ENCODE measurements at places on chromosomes 4 and X.

DNA sequence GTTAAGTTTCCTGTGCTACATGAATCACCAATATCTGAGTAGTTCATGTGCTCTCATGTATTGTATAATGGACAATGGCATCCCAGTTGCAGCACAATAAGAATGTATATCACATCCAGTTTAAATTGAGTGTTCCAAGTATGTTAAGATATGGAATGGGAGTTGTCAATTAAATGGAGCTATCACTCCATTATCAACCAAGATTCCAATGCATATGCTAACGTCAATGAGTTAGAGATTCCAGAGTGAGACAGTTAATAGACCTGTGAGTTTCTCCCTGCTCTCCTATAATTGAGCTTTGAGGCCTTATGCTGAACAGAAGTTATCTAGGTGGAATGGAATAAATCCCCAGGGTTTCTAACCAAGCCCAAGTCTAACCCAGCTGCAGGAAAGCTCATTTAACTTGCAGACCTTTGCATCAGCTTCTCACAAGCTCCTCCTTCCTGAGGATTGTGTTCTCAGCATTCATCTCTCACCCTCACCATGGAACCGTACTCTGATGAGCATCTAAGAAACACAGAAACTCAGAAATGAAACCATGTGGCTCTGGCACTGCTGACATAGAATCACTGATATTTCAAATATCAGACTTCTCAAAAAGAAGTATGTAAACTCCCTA, 84.8 kb downstream of the TIGD2 start:
- no peak for DNase-seq

- no peak for DNase-seq
These were observed 16.1 kb downstream of the BST1 start for GRCh38 chr4:15718959-15719358.

GRCh38 chrX:19723427-19723826, 164.0 kb downstream of the SH3KBP1 start:
- no peak for DNase-seq

GRCh38 chrX:138742217-138742616, 30.7 kb upstream of the FGF13 start:
- no peak for DNase-seq

GRCh38 chr4:187118166-187118565, 394.5 kb upstream of the FAT1 start:
- DNase-seq = no peak

GRCh38 chrX:17613979-17614588, 123.2 kb upstream of the SCML1 start:
- DNase-seq = no peak

- DNase-seq = no peak
These were observed 165.0 kb downstream of the HEPH start for GRCh38 chrX:66328950-66329596.

- DNase-seq = no peak
These were observed 178.3 kb downstream of the TMA16 start for GRCh38 chr4:163672751-163673150.
